ENCODE measurements at places on chromosomes 11 and 22.

DNA sequence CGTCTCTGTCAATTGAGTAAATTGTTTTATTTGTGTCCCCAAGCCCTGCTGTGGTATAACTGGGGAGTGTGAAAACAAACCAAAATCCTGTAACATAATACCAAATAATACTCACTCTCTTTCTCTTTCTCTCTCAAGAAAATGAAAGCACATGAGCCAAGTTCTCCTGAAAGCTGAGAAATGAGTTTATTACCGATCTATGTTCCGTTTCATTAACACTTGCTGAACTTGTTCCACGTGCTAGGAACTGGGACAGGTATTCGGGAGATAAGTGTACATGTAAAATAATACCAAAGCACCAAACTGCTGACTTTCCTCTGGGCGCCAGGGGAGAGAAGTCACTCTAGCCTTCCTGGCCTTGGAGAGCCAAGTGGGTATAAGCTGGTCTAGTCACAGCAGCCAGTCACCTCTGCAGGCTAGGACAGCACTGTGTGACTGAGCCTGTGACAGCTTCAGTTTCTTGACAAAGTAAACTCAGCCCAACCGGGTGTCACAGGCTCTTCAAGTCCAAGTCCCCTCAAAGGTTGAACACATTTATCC lies 23.1 kb downstream of the CD6 start:
- no peak for DNase-seq

DNA sequence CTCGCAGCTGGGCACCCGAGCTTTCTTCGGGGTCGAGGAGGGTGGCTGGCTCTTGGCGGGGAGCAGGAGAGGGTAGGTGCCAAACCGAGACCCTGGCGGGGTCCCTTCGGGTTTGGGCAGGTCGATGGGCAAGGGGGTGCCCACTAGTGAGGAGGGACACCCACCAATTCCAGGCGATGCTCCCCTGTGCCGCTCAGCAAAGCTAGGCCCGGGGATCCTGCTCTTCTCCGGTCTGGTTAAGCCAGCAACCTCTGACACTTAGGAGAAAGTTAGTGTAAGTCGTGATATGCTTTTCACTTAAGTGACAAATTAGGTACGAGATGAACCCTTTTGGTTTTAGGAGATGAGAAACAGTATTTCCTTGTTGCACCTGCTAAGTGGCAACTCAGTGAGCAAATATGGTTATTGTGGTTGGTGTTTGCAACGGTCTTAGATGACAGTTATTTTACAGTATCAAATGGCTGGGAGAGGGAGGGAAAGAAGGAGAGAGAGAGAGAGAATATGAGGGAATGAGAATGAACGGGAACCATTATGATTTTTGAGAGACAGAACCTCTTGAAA lies 565 bp downstream of the NUCB2 start:
- no peak for DNase-seq

GRCh38 chr22:43007519-43008102 lies 7.3 kb downstream of the PACSIN2 start:
- no peak for DNase-seq

DNA sequence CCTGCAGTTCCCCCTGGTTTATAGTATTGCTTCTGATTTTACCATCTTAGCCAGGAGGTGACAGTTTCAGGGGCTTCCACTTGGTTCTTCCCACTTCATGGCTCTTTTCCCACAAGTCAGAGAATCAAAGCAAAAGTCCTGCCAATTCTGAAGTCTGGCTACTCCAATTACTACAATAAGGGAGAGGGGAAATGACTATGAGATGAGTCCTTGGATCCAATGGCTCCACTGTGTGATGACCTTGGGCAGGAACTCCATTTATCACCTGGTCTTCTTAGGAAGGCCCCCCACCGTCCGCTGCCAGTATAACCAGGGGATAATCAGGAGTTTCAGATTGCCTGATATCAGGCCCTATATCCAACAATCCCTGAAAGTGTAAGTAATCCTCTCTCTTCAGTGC lies 31.6 kb upstream of the CCND1 start:
- no peak for DNase-seq

GRCh38 chr22:23910496-23911190 lies 16.5 kb downstream of the MIF start:
- no peak for DNase-seq

DNA sequence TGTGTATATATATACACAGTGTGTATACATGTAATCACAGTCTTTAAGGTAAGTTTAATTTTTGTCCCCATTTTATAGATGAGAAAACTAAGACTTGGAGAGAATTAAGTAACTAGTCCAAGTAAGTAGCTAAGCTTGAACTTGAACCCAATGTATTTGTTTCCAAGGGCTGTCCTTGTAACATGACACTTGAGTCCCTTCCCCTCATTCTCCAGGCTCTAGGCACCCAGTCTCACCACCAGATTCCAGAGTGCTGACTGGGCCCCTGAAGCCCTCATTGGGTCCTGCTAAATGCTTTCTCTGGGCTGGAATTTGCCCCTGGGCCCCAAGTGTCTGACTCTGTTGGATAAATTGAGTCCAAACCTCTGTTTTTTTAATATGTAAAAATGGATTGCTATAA lies 45.5 kb downstream of the ADM start:
- no peak for DNase-seq

DNA sequence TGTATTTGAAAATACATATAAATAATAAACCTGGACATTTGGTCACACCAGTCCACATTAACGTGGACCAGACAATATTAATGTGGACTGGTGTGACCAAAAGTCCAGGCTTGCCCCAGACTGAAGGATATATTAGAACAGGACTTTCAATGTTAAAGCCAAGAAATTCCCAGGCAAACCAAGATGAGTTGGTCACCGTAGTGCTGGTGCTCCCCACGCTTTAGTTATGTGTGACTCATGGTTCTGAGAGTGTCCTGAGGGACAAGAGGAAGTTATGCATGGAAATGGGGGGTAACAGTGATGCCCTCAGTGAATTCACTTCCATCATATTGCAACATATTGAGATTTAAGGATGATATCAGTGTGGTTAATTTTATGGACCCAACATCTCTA lies 31.4 kb downstream of the POU2AF1 start:
- no peak for DNase-seq

DNA sequence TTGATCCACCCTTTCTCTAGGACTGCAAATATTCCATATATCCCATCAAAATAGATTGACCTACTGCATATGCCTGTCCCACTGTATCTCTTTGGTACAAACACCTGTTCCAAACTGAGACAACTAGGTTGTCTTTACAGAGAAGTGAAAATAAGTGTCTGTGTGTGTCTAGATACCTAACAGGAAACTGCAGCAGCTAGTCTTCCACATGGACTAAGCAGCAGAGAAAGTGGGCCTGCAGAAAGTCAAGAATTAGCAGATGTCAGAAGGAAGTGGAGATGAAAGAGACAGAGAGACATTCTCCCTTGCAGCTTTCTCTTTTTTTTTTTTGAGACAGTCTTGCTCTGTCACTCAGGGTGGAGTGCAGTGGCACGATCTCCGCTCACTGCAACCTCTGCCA lies 3.9 kb upstream of the RAB39A start:
- DNase-seq, result no peak

- DNase-seq, result no peak
Observed at GRCh38 chr11:29282088-29282487, 734.7 kb downstream of the KCNA4 start.

GRCh38 chr11:126279191-126279590 lies 3.7 kb upstream of the TIRAP start:
- DNase-seq, result no peak
